Kidney capillary endothelial cell (primary cell): ENCODE measurements at places on chromosomes 2 and 18.
A peak's percentile ranks its signal among the peaks of the same experiment; 100 is the strongest.

GRCh38 chr2:31057691-31058090 lies 80.5 kb downstream of the GALNT14 start:
- DNase-seq = no peak

GRCh38 chr2:235582729-235583128 lies 88.9 kb downstream of the AGAP1 start:
- no peak for DNase-seq

- DNase-seq = no peak
These were observed 79.8 kb upstream of the CAVIN2 start for GRCh38 chr2:191926671-191927070.

DNA sequence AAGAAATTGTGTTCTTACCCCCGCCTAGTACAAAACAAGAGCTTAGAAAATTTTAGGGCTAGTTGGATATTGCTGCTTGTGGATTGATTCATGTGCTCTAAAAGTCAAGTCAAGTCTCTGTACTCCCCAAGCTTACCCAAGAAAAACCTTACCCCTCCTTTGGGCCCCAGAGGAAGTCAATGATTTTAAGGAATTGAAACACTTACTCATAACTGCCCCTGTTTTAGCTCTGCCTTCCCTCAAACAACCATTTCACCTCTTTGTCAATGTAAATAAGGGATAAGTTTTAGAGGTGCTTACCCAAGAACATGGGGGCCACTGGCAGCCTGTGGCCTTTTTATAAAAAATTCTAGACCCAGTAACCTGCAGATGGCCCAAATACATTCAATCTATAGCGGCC lies 136.6 kb upstream of the RMP24 start:
- no peak for DNase-seq

GRCh38 chr2:111118981-111119821 lies 1.5 kb upstream of the BCL2L11 start:
- DNase-seq = peak; percentile 7

DNA sequence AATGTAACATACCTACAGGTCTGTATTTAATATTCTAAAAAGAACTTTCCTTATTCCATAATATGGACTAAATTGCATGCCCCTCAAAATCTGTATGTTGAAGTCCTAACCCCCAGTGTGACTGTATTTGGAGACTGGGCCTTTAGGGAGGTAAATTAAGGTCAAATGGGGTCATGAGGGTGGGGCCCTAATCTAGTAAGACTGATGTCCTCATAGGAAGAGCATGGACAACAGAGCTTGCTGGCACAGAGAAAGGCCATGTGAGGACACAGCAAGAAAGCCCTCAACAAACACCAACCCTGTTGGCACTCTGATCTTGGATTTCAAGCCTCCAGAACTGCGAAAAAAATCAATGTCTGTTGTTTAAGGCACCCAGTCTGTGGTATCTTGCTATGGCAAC lies 18.6 kb downstream of the SF3B1 start:
- DNase-seq = no peak

DNA sequence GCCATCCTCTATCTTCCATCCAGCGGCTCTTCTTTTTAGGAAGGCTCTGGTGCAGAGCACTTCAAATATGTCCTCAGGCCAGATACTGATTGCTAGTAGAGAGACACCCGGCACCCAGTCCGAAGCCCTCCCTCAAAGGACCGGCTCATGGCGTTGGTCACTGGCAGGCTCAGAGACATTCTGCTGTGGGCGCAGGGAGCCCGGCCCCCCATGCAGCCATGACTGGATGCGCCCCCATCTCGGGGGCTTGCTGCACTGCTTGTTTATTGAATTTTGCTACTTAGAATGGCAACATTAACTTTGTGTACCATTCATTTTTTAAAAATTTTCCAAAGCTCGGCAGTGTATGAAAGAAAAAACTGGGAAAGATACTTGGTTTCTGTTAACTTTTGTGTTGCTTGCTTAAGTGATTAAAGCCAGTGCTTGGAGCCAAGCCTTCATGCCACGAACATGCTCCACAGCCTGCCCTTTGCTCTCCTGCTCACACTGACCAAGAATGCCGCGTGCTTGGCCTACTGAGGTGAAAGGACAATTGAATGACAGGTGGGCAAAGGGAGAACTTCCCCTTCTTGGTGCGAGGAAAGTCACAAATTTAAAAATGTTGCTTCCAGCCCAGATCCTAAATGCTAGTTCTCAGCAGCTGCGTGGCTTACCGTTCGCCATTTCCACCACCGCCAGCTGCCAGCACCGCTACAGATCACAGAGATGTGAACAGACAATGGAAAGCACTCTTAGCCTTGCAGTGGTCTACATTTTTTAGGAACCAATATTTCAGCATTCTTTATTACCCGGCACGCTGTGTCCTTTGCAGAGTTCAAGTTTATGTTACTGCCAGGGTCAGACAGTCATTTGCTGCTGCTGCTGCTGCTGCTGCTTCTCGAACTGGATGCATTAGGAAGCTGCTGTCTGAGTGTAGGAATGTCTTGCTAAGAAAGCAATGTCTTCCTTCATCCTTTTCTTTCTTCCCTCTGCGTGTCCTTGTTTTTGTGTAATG lies 76.7 kb downstream of the FAM210A start:
- DNase-seq = no peak

DNA sequence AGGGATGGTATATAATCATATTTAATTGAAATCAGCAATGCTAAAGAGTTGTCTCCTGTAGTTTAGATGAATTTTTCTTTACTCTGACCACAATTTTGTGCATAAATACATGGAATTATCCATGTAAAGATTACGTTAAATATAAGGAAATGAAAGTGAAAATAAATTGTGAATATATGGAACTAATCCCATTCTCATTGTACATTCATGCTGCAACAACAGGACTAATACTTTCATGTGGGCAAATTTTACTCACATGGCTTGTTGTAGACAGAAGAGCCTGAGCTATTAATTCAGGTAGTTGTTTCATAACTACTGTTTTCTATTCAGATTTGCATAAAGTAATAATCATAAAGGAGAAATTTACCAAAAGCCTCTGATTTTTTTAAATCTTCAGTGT lies 357.8 kb downstream of the ARHGAP15 start:
- no peak for DNase-seq

- no peak for DNase-seq
These were observed 106.3 kb upstream of the ST3GAL5 start for GRCh38 chr2:85994897-85995647.

- DNase-seq = no peak
These were observed 14.7 kb downstream of the AGAP1 start for GRCh38 chr2:235508371-235509160.

- DNase-seq = no peak
These were observed 151.3 kb downstream of the NR4A2 start for GRCh38 chr2:156181208-156181607.

DNA sequence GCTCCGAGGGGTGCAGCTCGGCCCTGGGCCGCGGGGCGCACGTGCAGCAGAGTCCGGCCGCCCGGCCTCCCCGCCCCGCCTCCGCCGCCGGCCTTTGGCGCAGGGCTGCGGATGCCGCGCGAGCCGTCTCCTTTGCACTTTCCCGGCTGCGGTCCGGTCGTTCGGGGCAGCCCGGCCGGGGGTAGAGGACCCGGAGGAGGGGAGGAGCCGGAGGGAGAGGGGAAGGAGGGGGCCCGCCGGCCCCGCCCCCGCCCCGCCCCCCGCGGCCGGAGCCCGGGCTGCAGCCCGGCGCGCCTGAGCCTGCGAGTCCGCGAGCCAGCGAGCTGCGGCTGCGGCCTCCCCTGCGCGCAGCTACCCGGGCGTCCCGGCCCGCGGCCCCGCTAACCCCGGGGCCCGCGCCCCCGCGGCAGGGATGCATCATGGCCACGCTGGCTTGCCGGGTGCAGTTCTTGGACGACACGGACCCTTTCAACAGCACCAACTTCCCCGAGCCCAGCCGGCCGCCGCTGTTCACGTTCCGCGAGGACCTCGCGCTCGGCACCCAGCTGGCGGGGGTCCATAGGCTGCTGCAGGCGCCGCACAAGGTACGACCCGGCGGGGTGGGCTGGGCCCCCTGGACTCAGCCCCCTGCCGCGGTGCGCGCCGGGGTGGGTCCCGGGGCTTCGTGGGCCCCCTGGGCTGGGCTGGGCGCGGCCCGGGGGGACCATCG lies at the start of gene FHOD3:
TSS of gene FHOD3 (plus strand) at position 297 of the 709 bp plus-strand sequence. CDS start at position 420, 123 bp downstream.
- DNase-seq = no peak

GRCh38 chr2:121102941-121103340 lies 182.1 kb downstream of the TFCP2L1 start:
- DNase-seq = no peak

DNA sequence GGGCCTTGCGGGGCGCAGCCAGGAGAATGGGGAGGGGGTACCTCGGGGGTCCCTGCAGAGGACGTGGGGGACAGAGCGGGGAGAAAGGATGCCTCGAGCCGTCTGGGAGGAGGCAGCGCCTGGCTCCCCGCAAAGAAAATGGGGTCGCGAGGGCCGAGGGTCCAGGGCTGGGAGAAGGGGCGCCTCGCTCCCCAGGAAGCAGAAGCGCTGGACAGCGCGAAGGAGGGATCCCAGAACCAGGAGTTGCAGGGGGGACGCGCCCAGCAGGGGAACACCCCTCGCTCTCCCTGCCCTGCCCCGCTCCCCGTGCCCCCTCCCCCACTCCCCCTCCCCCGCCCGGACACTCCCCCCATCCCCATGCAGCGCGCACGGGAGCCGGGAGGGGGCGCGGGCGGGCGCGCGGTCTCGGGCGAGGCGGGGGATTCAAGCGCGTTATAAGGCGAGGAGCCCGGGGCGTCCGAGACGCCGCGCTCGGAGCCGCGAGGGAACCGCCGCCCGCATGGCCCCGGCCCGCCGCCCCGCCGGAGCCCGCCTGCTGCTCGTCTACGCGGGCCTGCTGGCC lies at the start of gene ERFE:
TSS of gene ERFE (plus strand) at position 462 of the 562 bp plus-strand sequence. CDS start at position 500, 38 bp downstream.
- no peak for DNase-seq

DNA sequence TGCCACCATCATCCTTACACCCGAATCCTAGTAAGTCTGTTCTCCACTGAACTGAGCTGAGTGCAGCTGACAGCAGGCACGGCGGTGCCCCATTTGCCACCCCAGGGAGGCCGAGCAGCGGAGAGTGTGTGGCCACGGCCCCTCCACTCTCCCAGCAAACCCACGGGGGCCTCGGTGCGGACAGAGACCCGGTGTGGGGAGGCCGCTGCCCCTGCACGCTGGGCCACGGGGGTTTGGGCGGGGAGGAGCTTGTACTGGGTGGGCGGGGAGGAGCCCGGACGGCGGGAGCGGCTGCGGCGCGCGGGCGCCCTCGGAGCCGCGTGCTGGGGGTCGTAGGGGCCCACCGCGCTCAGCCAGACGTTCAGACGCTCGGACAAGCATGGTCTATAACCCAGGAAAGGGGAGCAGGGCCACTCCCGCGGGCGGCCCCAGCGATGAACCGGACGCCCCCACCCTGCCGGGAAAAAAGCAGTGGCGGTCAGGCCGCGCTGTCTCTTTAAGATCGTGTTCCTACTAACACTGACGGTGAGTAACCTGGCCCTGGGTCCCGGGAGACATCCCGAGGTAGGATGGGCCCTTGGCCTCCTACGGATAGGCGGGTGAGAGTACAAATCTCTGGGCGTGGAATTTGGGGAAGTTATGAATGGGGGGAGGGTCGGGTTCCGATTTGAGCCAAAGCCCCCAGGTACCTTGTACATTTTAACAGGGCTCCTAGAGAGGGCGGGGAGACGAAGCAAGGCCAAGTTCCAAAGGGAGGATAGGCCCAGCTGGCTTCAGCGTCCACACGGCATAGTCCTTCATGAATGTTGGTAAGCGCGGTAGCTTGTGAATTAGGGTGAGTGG lies at the start of gene ITPRIPL1:
TSS of gene ITPRIPL1 (plus strand) at position 277 of the 843 bp plus-strand sequence. CDS start at position 800, 523 bp downstream.
- no peak for DNase-seq

DNA sequence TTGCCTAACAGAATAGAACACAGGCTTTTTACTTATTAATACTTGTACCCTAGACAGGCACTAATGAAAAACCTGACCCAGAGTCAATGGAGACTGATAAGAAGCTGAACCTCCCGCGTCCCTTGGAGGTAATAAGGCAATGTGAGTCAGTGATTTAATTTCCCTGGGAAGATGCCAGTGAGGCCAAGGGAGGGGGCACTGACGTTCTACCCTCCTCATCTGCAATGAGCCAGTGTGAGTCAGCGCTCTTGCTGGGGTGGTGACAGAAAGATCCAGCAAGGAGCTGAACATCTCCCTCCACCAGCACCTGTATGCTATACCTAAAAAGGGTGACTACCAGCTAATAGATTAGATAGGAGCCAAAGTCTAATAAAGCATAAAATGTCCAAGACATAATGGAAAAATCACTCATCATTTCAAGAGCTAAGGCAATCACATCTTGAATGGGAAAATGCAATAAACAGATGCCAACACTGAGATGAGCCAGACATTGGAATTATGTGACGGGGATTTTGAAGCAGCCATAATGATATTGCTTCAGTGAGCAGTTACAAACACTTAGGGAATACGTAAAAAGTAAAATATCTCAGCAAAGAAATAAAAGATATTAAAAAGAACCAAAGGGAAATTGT lies 116.9 kb downstream of the TPGS2 start:
- DNase-seq = no peak

DNA sequence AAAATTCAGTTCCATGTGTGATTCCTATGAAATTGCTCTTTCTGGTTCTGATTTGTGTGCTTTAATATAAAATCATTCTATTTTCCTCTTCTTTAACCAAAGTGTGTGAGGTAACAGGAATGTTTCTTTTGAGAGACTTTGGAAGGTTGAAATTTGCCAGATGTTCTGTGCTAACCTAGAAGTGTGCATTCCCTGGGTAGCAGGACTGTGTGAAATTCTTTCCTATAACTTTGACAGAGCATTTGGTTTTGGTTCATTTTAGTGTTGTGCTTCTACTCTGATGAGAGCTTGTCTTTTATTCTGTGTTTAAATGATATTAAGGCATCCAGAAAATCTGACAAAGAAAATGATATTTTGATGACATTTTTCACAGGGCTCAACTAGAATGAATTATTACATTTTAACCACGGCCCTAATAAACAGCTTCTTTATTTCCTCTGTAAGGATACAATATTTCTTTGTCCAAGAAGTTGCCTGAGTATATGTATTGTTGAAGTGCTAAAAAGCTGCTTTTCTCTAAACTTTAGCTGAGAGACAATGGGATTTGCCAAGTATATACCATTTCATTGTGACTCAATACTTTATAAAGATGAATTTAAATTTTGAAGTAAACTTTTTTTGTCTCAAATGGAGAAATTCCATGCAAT lies 34.7 kb upstream of the DLX1 start:
- no peak for DNase-seq

DNA sequence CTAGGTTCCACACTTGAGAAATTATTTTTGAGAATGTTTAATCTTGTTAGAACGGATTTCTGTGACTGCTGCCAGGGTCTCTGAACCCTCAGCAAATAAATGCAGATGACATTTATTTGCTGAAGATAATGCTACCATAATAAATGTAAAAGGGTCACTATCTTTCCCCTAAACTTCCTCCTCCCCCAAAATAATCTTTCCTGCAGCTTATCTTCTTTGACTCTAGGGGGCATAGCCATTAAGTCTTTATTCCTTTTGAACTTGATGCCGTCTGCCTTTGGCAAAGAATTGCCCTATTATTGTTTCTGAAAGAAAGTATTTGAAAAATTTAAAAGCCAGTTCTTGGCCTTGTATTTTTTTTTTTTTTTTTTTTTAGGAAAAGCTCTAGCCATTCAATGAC lies 63.6 kb upstream of the ACSL3 start:
- no peak for DNase-seq
